ENCODE measurements at places on chromosomes 1 and 21.

- DNase-seq: peak; percentile 52
Measured at GRCh38 chr1:170670802-170671628, 7.1 kb downstream of the PRRX1 start.

DNA sequence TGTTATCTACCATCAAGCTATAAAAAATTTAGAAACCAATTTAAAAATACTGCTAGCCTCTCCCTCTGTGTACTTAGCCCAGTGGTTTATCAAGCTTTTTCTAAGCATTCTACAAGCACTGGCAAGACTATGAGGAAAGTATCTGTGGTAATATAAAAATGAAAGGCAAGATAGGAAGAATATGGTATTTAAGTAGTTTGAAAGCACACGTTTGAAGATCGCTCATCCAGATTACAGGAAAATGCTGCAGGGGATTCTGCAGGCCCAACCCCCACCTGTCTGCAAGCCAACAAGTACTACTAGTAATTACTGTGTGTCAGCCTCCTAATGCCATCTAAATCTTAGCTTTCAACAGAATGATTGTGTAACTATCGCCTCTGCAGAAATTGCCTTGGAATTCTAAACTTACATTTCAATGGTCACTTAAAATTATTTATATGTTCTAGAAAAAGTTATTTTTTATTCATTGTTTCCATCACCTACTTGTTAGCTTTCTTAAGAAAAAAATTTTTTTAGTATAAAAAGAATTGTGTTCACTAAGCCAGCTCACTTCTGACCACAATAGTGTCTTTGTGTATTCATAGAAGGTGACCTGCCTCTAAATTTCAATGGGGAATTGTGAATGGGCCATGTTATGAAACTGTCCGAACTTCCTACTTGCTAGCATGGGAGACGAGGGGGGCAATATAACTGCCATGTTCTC, 8.5 kb downstream of the ERRFI1 start:
- no peak for DNase-seq

DNA sequence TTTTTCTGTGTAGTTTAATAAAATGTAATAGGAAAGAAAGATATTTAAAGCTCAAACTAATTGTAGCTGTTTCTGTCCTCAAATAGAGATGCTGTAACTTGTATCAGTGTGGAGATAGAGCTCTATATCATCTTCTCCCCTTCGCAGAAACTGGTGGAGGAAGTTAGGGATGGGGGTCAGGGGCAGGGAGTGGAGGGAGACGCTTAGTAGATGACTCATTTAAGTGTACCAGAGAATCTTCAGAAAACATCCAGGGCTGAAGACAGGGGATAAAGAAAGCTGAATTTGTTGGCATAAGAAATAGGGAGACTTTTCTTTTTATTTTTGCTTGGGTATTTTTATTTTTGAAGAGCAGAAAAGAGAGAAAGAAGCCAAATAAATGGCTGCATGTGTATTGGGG, 282.6 kb upstream of the DPYD start:
- no peak for DNase-seq

GRCh38 chr1:10882069-10882468, 85.6 kb upstream of the CASZ1 start:
- DNase-seq: no peak

- DNase-seq: no peak
Measured at GRCh38 chr1:165501970-165502348, 41.8 kb upstream of the LRRC52 start.

GRCh38 chr1:167128261-167129227, 34.7 kb downstream of the STYXL2 start:
- DNase-seq: no peak

DNA sequence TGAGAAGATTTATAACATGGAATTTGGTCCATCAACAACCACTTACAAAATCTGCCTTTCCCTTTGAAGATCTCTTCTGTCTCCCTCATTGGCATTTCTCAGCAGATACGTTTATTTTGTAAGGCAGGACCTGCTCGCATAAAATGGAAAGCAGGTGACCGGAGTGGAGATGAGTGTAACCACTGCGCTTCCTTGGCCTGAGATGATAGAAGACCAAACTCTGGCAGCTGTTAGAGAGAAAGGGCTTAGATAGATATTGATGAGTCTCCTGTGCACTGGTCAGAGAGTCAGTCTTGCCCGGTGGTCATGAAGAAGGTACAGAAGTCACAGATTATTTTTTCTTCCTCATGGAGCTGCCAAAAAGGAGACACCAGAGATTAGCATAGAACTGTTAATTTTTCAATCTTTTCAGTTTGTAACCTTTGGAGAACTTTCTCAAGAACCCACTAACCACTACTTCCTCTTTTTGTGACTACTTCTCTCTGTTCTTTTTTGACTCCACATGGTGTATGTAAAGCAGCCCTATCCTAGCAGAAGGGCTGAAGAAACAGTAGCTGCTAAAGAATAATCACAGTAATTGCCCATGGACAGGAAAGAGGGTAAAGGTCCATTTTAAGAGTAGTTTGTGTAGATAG, 47.6 kb downstream of the FCRL3 start:
- DNase-seq: no peak

- DNase-seq: no peak
Measured at GRCh38 chr1:244150071-244150470, 99.0 kb downstream of the ZBTB18 start.
